ENCODE measurements at places on chromosomes 1 and 21. TPM values are rescaled to one million over a fixed set of nuclear protein-coding genes. Genes with fewer than 3 reads are reported as not detected.

DNA sequence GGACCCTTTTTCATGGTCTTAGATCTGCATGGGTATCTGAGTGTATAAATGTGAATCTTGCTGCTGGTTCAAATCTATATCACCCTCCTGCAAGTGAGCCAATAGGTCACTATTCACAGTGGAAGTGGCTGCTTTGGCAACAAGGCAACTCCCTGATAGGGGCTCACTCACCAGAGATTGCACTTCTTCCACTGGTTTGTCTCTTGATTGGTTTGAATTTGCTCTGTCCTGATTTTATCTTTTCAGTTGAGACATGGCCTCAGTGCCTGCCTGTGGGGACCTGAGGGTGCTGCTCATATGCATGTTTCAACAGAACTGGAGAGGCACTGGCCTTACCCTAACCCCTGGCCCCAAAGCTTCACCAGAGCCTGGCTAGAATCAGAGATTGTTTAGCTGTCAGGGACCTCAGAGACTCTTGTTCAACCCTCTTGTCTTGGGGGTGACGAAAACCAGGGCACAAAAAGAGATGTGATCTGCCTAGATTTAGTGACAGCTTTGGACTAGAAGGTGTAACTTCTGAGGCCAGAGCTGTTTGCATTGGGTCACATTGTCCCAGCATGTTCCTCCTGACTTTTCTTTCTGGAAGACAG, 16.9 kb downstream of the AVPR1B start:
- H3K27ac ChIP-seq = no peak overlapping the region
- no peak for DNase-seq
- H3K27me3 ChIP-seq = no peaks in the 10 kb centered on the region
- no peaks in the 10 kb centered on the region for H3K36me3 ChIP-seq
- no peaks in the 10 kb centered on the region for H3K4me1 ChIP-seq

GRCh38 chr1:217985641-217986040, 299.5 kb upstream of the RRP15 start:
- H3K4me1 ChIP-seq = no peaks in the 10 kb centered on the region
- H3K36me3 ChIP-seq = no peaks in the 10 kb centered on the region
- H3K27me3 ChIP-seq = no peaks in the 10 kb centered on the region
- DNase-seq = no peak

DNA sequence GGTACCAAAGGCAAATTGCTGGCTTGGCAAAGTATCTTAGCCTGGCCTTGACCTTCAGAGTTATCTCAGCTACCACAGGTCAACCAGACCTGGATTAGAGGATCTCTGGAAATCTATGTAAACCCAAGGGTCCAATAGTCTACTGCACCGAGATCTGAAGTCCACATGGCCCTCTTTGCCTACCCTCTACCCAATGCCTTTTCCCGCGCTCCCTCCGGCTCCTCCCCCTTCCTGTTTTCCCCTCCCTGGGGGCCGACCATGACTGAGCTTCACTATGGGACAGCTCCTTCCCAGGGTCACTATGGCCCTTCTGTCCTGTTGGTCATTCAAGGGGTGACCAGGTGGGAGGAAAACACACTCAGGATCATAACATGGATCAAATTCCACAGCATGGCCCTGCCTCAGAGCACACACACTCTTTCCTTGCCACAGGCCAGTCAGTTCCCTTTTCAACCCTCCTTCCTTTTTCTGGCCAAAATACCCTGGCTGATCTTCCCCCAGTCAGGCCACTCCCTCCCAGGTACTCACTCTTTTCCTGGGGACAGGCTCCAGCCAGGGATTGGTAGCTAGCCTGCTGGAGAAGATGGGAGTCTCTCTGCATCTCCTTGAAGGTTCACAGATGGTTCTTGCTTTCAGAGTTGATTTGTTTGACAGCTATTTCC, 19.1 kb upstream of the TMEM183A start:
- no peak overlapping the region for H3K4me3 ChIP-seq
- no peak for DNase-seq
- H3K36me3 ChIP-seq = no peaks in the 10 kb centered on the region
- H3K27me3 ChIP-seq = peaks cover 3% of the 10 kb centered on the region
- no peaks in the 10 kb centered on the region for H3K4me1 ChIP-seq

- no peak for DNase-seq
- H3K27ac ChIP-seq = no peak overlapping the region
- no peaks in the 10 kb centered on the region for H3K27me3 ChIP-seq
- H3K4me1 ChIP-seq = no peaks in the 10 kb centered on the region
- no peaks in the 10 kb centered on the region for H3K36me3 ChIP-seq
These were observed 254.3 kb downstream of the RGS7 start for GRCh38 chr1:241102664-241103063.

Gene RNU11
- not detected for total RNA-seq

GRCh38 chr1:87478231-87478630, 149.6 kb downstream of the LMO4 start:
- H3K27me3 ChIP-seq = no peaks in the 10 kb centered on the region
- H3K4me1 ChIP-seq = no peaks in the 10 kb centered on the region
- H3K4me3 ChIP-seq = no peak overlapping the region
- H3K36me3 ChIP-seq = no peaks in the 10 kb centered on the region
- H3K27ac ChIP-seq = no peak overlapping the region

Gene CASQ2
- not detected for total RNA-seq

GRCh38 chr1:160570840-160571239, 8.5 kb downstream of the CD84 start:
- peaks cover 100% of the 10 kb centered on the region for H3K4me1 ChIP-seq
- no peak overlapping the region for H3K4me3 ChIP-seq
- H3K27me3 ChIP-seq = no peaks in the 10 kb centered on the region
- no peak for DNase-seq
- no peak overlapping the region for H3K27ac ChIP-seq

- H3K27me3 ChIP-seq = no peaks in the 10 kb centered on the region
- no peaks in the 10 kb centered on the region for H3K36me3 ChIP-seq
- H3K4me1 ChIP-seq = no peaks in the 10 kb centered on the region
- no peak overlapping the region for H3K27ac ChIP-seq
- H3K4me3 ChIP-seq = no peak overlapping the region
These were observed 74.1 kb upstream of the CD34 start for GRCh38 chr1:207984831-207985572.

Gene LIN28A
- total RNA-seq = not detected

DNA sequence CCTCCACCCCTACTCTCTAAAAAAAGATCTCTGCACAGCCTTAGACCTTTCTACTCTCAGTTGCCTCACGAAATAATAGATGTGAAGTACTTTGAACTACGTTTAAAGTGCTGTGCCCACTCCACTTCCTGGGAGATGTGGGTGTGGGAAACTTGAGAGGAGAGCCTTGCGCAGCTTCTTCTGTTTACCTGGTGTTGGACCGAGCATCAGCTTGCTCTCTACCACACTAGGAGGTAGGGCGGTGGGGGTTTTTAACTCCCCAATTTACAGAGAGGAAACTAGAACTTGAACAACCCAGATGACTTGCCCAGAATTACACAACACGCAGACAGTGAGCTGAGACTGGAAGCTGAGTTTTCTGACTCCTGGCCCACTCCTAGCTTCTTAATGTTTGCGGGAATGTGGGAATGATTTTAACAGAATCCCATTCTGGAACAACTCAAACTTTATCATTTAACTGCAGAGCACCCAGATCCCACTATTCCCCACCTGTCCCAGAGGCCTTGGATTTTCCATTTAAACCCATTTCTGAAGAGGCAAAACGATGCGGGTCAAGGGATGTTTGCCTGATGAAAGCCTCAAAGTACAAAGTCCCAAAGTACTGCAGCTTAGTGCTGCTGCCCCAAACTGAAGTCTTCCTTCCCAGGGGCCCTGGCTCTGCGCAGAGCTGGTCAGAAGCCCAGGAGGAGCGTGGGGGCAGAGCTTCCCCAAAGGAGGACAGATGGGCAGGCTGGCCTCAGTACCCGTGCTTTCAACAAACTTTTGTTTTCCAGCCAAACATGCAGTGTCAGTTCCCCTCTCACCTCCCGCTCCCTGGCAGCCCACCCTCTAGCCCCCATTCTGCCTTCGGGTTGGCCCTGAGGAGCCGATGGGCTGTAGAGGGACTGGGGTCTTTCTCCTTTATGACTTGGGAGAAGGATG, 19.0 kb downstream of the BTG2 start:
- H3K36me3 ChIP-seq = no peaks in the 10 kb centered on the region
- H3K27me3 ChIP-seq = no peaks in the 10 kb centered on the region
- peaks cover 91% of the 10 kb centered on the region for H3K4me1 ChIP-seq
- H3K4me3 ChIP-seq = peak overlapping the region; percentile 41

- H3K4me3 ChIP-seq = peak within 1 kb of the TSS; percentile 67
- H3K36me3 ChIP-seq = peaks cover 12% of the 10 kb centered on the region
- H3K27ac ChIP-seq = peak within 1 kb of the TSS; percentile 90
These were observed at the start of gene TMEM167B for GRCh38 chr1:109090196-109091077. TSS of gene TMEM167B (plus strand) at chr1:109090764. CDS start at chr1:109090873, 109 bp downstream.

DNA sequence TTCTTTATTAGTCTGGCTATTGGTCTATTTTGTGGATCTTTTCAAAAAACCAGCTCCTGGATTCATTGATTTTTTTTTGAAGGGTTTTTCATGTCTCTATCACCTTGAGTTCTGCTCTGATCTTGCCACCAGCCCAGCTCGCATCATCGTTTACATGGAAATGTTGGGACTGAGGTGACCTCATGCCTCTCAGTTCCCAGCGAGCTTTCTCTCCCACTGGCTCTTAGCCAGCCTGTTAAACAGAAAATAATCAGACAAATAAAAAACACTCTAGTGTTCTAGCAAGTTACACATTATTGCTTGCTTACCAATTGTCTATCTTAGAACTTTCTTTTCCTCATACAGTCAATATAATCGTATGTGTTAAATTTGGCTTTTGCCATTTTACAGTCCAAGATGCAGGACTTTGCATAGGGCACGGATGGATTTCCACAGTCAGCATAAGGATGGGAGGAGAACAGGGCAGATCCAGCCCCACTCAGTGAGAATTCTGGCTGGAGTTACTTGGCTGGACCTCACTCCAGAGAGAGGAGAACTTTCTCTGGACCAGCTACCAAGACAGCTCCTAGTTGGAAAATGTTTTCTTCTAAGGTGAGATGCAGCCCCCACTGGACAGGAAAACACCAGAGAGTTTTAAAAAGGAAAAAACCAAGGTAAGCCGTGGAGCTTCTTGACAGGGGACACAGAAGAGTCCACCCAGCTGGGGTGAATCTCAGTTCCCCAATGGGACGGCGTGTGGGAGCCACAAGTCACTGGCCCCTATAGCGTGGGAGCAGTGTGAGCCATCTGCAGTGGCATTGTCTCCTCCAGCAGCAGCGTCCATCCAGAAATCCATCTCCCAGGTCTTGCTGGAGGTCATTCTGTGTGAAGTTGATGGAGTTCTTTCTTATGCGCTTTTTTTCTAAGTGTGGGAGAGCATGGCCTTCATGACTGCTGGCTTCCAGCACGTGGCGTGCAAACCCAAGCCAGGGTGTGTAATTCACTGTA, 17.6 kb downstream of the PGBD2 start:
- DNase-seq = no peak
- no peak overlapping the region for H3K27ac ChIP-seq
- no peak overlapping the region for H3K4me3 ChIP-seq

GRCh38 chr21:43325968-43326715, 100.8 kb downstream of the SIK1 start:
- H3K27ac ChIP-seq = no peak overlapping the region
- H3K4me1 ChIP-seq = no peaks in the 10 kb centered on the region

GRCh38 chr1:111851552-111851951, 95.9 kb downstream of the DDX20 start:
- H3K27ac ChIP-seq = no peak overlapping the region
- H3K36me3 ChIP-seq = no peaks in the 10 kb centered on the region
- DNase-seq = no peak
- no peak overlapping the region for H3K4me3 ChIP-seq
- H3K27me3 ChIP-seq = no peaks in the 10 kb centered on the region
- no peaks in the 10 kb centered on the region for H3K4me1 ChIP-seq

DNA sequence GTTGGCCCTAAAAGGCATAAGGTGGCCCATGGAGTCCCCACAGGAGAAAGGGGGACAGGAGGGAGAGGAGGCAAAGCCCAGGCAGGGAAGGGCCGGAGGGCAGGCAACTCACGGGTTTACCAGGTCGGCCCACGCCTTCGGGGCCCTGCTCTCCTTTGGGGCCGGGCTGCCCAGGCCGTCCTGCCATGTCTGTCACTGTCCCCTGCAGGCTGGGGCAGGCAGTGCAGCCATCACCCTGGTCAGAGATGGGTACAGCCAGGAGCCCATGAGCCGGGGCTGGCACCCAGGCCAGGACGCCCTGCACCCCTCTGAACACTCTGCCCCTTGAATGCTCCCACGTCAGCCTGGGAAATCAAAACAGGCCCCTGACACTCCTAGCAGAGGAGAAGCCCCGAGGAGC, 19.8 kb downstream of the COL16A1 start:
- H3K27me3 ChIP-seq = peaks cover 3% of the 10 kb centered on the region
- no peak for DNase-seq
- no peaks in the 10 kb centered on the region for H3K36me3 ChIP-seq
- H3K4me1 ChIP-seq = no peaks in the 10 kb centered on the region
- no peak overlapping the region for H3K27ac ChIP-seq

DNA sequence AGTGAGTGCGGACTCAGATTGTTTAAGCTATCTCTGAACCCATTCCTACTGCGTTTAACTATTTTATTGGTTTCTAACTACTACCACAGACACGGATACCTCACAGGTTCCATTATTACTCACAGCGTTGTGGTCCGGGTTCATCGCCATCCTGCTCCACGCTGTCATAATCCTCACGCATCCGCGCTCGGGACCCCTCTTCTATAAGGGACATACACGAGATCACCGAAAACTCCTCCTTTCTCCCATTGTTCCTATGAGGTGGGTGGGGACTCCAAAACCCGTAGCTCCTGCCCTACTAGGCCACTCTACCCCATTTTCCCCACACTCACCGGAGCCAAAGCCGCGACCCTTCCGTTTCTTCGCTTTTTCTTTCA, 610 bp downstream of the RBM8A start:
- H3K27me3 ChIP-seq = no peaks in the 10 kb centered on the region
- peak overlapping the region; percentile 96 for H3K27ac ChIP-seq
- DNase-seq = no peak
- peaks cover 23% of the 10 kb centered on the region for H3K4me1 ChIP-seq
- H3K36me3 ChIP-seq = peaks cover 15% of the 10 kb centered on the region

DNA sequence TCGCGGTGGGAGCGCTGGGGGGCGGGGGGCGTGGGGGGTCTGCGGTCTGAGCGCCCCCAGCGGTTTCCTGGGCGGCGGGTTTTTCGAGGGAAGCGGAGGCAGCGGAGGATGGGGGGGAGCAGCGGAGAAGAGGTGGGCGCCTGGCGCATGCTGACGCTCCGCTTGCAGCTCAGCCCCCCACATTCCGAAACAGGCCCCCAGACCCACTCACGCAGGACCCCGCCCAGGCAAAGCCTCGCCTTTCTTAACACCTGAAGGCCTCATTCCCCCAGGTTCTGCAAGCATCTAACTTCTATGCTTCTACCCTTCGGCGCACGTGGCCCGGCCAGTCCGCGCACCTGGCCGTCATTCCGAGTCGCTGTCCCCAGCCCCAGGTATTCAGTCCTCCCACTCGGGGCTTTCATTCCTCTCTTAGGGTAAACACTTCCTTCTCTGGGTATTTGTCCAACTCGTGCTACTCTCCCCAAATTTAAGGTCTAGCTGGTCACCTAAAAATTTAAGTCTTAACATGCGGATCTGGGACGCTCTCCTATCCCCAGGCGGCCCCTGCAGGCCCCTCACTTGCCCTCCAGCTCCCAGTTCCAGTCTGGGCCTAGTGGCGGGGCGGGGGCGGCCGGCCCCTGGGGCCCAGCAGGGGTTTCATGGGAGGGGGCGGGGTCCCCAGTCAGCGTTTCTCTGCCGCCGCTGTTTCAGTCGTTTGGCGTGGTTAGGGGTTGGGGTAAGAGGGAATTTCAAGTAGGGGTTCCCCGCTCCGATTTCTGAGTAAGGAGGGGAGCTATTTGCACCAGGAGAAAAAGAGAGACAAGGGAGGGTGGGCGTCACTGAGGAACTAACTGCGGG, 2.8 kb upstream of the ZBTB7B start:
- H3K27ac ChIP-seq = peak overlapping the region; percentile 92
- no peaks in the 10 kb centered on the region for H3K36me3 ChIP-seq
- H3K4me1 ChIP-seq = peaks cover 39% of the 10 kb centered on the region
- no peaks in the 10 kb centered on the region for H3K27me3 ChIP-seq

- no peaks in the 10 kb centered on the region for H3K4me1 ChIP-seq
- H3K36me3 ChIP-seq = no peaks in the 10 kb centered on the region
- no peak for DNase-seq
- H3K4me3 ChIP-seq = no peak overlapping the region
- no peak overlapping the region for H3K27ac ChIP-seq
These were observed 60.8 kb downstream of the LRRN2 start for GRCh38 chr1:204624631-204625216.

Gene SOX13
- 12.0 TPM for total RNA-seq

Measured in CD4-positive, alpha-beta memory T cell (primary cell).